Fibroblast of lung (primary cell): ENCODE measurements at places on chromosomes 4 and X. TPM values are rescaled to one million over a fixed set of nuclear protein-coding genes. Genes with fewer than 3 reads are reported as not detected.

Gene HPGDS
- not detected in 2 replicates for total RNA-seq

- peak; percentile 46 for DNase-seq
- no peaks in the 10 kb centered on the region for H3K36me3 ChIP-seq
- no peaks in the 10 kb centered on the region for H3K27me3 ChIP-seq
Observed at GRCh38 chrX:129957241-129958082, 25.0 kb upstream of the BCORL1 start.

Gene KLKB1
- 0.17 and 0.26 TPM in 2 replicates for total RNA-seq

DNA sequence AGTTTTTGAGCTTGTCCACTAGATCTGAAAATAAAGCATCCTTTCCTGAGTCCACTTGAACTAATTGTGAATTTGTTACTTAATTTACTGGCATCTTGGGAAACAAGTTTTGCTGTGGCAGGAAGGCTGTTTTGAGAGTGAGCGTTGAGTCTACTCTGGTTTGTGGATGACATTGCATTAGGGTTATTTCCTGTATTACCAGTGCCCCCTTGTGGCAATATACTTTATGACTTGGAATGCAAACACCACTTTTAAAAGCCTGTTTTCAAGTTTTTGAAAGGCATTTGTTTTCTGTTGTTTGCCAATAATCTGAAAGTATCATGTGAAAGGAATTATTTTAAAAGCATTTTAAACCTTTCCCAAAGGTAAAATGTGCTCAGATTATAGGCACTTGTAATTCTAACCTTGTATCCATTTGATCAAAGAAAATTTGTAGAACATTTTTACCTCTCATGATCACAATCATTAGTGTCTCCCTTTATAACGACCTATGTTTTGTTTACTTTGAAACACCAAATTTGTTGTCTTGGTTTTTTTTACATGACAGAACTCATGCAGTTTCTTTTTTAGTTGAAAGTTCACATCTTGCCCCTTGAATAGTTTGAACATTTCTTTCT, 18.0 kb upstream of the CYP2U1 start:
- H3K4me3 ChIP-seq: no peak overlapping the region
- peak; percentile 48 for DNase-seq
- no peaks in the 10 kb centered on the region for H3K27me3 ChIP-seq
- no peak overlapping the region for H3K27ac ChIP-seq

DNA sequence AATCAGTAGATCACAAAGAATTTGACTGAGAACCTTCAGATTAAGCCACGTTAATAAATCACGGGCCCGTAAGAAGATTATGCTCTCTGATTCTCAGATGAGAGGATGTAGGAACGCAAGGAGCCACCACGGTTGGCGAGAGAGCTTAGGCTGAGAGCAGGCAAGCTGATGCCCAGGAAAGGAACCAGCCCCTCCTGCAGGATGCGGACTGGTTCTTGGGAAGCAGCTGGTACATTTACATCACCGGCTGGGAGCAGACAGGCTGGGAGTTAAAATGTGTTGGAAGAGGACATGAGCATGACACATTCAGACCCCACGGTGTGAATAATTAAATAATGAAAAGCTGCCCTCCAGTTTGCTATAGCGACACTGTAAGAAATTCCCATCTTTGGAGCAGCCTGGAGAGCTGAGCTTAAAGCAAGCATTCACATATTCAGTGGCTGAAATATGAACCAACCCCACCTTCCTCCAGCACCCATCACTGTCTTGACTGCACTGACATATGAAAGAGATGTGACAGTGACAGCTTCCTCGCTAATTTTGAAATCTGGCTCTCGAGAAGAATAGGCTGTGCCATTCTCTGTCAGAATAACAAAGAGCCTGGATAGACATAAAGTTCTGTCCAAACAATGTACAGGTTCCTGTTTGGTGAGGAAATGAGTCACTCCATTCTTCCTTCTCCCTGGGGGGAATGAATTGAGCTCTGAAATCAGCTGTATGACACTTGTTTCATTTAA, 33.1 kb downstream of the LNX1 start:
- no peak for DNase-seq
- H3K27me3 ChIP-seq: no peaks in the 10 kb centered on the region
- peaks cover 5% of the 10 kb centered on the region for H3K4me1 ChIP-seq

GRCh38 chr4:3745886-3746656, 20.1 kb upstream of the ADRA2C start:
- H3K4me1 ChIP-seq: no peaks in the 10 kb centered on the region
- no peaks in the 10 kb centered on the region for H3K36me3 ChIP-seq
- DNase-seq: no peak
- H3K4me3 ChIP-seq: no peak overlapping the region
- H3K27ac ChIP-seq: no peak overlapping the region
- H3K27me3 ChIP-seq: peaks cover 6% of the 10 kb centered on the region

- H3K27me3 ChIP-seq: no peaks in the 10 kb centered on the region
- no peaks in the 10 kb centered on the region for H3K4me1 ChIP-seq
- no peak for DNase-seq
- H3K27ac ChIP-seq: no peak overlapping the region
- no peaks in the 10 kb centered on the region for H3K36me3 ChIP-seq
- no peak overlapping the region for H3K4me3 ChIP-seq
Observed at GRCh38 chrX:25601323-25601722, 536.8 kb upstream of the MAGEB18 start.

DNA sequence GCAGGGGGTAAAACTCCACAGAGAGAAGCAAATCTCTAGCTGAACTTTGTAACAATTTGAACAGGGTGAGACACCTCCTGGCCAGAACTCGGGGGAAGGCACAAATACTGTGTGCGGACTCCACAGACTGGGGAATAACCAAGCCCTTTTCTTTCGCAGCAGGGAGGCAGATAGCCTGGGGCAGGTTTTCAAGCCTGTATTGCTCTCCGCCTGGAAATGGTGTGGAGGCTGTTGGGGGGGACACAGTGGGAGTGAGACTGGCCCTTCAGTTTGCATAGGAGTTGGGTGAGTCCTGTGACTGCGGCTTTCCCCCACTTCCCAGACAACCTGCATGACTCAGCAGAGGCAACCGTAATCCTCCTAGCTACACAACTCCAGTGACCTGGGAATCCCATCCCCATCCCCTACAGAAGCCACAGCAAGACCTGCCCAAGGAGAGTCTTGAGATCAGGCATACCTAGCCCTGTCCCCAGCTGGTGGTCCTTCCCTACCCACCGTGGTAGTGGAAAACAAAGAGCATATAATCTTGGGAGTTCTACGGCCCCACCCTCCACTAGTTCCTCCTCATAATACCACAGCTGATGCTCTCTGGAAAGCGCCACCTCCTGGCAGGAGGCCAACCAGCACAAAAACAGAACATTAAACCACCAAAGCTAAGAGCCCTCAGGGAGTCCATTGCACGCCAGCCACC, 12.9 kb upstream of the SMPX start:
- peak; percentile 14 for DNase-seq
- no peak overlapping the region for H3K27ac ChIP-seq
- H3K36me3 ChIP-seq: no peaks in the 10 kb centered on the region
- no peaks in the 10 kb centered on the region for H3K4me1 ChIP-seq

Gene MAGEA6
- not detected in 2 replicates for total RNA-seq

DNA sequence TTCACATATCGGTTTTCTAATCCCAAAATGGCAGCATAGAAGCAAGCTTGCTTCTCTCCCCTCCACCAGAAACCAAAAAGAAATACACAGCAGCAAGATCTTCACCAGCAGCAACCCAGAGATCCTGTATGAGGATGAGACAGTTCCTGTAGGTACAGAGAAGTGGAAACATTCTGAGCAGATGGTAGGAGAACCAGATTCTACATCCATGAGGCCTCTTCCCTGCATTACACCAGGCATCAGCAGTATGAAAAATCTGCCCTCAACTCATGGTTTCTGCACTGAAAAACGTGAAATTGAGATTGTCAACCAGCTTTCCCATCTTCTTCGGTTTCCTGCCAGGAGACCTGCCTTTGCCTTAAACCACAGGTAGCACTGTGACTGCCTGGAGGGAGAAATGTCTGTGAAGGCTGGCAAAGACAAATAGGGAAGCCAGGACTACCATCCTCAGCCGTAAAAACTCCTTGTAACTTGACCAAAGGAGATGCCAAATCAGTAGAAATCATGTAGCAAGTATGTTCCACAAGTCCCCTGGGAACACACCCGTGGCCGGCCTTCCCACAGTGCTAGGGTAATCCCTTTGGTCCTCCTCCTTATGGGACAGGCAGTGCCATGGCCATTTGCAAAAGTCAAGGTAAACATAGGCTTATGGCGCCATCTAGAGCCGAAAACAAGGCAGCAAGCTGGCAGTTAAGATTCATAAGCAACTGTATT, 24.0 kb upstream of the MTHFD2L start:
- H3K4me3 ChIP-seq: no peak overlapping the region
- H3K27me3 ChIP-seq: no peaks in the 10 kb centered on the region
- no peaks in the 10 kb centered on the region for H3K36me3 ChIP-seq
- DNase-seq: peak; percentile 75

DNA sequence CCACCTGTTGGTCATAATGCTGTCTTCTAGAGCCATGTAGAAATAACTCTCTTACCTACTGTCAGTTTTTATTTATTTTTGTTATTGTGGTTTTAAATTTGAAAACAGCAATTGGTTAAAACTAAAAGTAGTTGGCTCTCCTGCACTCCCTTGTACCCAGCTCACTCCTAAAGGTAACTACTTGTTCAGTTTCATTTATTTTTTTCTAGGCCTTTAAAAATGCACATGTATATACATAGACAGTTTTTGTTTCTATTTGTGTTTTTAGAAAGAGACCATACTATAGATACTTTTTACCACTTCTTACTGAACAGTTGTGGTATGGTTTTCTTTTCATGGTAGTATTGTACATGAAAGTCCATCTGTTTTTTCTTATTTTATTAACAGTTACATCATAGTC, 16.8 kb downstream of the SMAD1 start:
- no peaks in the 10 kb centered on the region for H3K4me1 ChIP-seq
- H3K4me3 ChIP-seq: no peak overlapping the region
- no peaks in the 10 kb centered on the region for H3K36me3 ChIP-seq
- no peak overlapping the region for H3K27ac ChIP-seq

GRCh38 chr4:25290490-25291067, 22.0 kb upstream of the ZCCHC4 start:
- H3K27ac ChIP-seq: no peak overlapping the region
- no peak overlapping the region for H3K4me3 ChIP-seq
- no peaks in the 10 kb centered on the region for H3K4me1 ChIP-seq
- no peak for DNase-seq
- no peaks in the 10 kb centered on the region for H3K27me3 ChIP-seq

DNA sequence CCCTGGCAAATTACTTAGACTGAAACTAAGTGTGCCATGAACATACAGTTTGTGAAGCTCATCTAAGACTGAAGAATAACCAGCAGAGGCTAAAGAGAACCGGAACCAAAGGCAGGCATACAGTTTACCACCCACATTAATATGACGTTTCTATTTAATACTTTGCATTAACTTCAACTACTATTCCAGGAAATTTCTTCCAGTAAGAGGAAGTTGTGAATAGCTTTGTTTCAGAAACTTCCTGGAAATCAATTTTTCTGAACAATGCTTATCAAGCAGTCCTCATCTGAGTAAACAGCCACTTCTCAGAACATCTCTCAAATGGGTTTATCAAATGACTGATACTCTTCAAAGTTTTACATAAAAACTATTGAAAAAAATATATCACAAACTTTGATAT, 252.7 kb downstream of the OPHN1 start:
- no peak overlapping the region for H3K4me3 ChIP-seq
- no peaks in the 10 kb centered on the region for H3K27me3 ChIP-seq
- H3K27ac ChIP-seq: no peak overlapping the region
- H3K36me3 ChIP-seq: no peaks in the 10 kb centered on the region
- H3K4me1 ChIP-seq: no peaks in the 10 kb centered on the region

Gene GATA1
- not detected in 2 replicates for total RNA-seq
